Activated gamma-delta T cell treated with anti-CD3 and anti-CD28 coated beads, Interleukin-2, amount 50 U/mL, for 16 hours (primary cell): ENCODE measurements at places on chromosomes 11 and 22.

DNA sequence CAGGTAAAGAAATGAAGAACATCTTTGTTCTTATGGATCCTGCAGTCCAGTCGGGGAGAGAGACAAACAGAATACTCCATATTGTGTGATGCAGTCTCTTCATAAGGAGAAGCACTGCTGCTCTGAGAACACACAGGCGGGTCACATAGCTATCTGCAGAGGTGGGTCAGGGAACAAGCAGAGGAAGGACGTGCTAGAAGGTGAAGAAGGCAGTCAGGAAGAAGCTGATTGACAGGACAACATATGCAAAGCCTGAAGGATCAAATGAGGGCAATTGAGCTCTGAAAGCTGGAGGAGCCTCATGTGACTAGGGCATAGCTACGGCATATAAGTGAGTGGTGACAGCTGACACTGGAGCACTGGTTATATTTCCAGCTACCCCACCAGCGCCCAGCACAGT lies 122.5 kb downstream of the OPCML start:
- DNase-seq = no peak

DNA sequence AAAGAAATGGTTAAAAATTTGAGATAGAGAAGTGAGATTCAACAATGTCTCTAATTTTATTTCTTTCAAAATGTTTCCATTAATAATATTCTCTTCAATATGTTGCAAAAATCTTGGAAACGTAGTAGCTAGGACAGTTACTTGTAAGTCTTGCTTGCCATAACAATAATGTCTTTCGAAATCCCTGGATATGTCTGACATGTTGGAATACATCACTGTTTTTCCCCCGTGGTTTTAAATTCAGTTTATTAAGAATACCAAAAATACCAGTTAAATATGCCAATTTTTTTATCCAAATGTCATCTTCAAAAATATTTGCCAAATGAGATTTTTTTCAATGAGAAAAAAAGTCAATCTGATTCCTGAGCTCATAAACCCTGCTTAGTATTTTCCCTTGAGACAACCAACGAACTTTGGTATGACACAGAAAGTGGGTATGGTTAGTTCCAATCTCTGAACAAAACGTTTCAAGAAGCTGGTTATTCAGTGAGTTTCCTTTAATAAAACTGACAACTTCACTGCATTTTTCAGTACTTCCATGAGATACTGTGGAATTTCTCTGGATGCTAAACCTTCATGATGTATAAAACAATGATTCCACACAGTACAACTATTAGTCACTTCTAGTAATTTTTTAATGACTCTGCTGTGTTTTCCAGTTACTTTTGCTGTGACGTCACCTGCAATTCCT lies 36.7 kb upstream of the AMPD3 start:
- no peak for DNase-seq

DNA sequence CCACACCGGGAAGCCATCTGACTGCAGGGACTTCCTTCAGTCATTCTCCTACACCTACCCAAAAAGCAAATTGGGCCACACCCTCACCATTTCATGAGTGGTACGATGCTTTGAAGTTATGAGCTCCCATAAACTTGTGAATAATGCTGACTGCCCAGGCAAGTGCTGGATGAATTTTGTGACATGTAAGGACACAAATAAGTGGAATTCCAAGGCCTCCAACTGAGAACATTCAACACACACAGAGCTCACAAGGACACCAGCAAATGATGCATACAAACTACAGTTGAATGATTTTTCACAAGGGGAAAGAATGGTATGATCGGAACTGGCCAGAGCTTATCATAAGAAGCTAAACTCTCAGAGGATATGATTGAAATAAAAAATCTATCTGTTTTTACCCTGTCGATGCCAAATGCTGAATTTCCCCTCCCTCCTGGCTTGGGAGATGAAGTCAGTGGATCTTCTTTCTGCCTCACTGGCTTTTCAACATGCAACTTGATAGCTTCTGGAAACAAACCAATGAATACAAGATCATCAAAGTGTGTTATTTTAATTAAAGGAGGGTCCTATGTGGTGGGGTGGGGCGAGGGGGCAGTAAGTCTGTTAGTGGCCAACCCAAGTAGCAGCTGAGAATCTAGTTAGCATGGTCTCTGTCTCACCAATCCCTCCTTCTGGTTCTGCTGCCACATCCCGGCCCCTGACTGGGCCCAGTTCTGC lies 123.8 kb downstream of the WT1 start:
- no peak for DNase-seq

- no peak for DNase-seq
Observed at GRCh38 chr11:5505363-5506048, 4.3 kb downstream of the UBQLN3 start.

DNA sequence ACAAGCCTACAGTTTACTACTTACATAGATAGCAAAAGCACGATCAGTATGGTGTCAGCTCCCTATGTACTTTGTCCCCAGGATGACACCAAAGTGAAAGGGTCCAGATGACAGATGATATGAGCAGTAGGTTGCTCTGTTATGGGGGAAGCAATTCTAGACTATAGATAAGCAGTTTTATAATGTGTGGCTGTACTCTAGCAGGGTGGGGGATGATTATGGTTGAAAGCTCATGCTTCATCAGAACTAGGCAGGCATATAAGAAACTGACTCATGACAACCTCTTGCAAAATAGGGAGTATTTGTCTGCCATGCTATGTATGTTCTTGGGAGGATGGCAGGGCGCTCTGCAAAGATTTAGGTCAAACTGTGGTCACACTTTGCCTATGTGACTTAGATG lies 158.2 kb upstream of the ZBED5 start:
- DNase-seq = no peak

DNA sequence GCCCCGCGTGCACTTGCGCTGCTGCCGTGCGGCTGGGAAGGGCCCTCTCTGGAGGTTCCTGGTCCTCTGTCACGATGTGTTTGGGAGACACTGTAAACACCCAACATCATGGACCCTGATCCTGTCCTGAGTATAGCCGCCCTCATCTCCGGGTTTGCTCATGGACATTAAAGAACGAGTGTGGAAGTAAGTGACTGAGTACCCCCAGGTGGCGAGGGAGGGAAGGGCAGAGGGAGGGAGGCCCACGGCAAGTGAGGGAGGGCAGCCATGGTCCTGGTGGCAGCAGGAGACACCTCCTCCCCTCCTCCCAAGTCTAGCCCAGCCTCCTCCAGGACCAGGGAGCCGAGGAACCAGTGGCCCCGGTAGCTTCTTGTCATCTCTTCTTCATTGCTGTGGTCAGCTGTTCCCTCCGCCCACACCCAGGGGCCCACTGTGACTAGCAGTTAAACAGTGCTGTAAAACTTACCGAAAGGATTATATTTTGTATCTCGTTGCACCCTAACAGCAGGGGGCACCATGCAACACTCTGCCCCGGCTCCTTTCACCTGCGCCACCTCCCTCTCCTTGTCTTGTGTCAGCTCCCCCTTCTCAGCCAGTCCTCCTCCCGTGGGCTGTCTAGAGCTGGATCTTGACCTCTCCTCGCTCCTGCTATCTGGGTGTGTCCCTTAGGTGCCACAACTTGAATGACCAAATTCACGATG lies 566.5 kb upstream of the B3GAT1 start:
- DNase-seq = no peak

GRCh38 chr22:48795664-48796063 lies 1032.0 kb downstream of the BRD1 start:
- DNase-seq = no peak

- DNase-seq = no peak
Observed at GRCh38 chr11:27392278-27393114, 29.5 kb upstream of the CCDC34 start.

DNA sequence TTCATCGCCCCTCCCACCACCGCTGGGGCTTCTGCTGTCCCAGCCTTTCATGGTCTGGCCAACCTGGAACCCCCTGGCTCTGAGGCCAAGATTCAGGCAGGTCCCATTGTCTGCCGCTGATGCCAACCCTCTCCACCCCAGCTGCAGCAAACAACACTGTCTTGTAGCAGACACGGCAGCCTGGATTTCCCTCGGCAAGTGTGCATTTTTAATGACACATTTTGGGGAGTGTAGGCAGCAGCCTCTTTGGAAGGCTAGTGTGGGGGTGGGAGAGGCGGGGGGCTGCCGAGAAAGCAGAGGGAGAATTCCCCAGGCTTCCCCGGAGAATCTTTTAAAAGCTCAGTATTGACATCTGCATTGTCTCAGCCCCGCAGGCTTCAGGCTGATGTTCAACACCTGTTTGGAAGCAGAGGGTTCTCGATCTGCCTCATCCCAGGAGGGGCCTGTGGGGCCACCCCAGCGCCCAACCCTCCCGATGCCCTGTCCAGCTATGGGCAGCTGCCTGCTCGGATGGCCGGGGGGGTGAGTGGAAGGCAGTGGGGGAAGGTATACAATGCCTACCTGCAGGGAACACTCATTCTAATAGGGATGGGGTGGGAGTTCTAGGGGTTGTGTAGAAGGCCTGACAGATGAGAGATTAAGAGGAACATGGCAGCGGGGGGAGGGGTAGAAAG lies 41.5 kb downstream of the NECTIN1 start:
- DNase-seq = no peak

- DNase-seq = no peak
Observed at GRCh38 chr11:13320688-13321087, 43.1 kb downstream of the BMAL1 start.
